ENCODE measurements at places on chromosomes 1 and 21.
A peak's percentile ranks its signal among the peaks of the same experiment; 100 is the strongest.

DNA sequence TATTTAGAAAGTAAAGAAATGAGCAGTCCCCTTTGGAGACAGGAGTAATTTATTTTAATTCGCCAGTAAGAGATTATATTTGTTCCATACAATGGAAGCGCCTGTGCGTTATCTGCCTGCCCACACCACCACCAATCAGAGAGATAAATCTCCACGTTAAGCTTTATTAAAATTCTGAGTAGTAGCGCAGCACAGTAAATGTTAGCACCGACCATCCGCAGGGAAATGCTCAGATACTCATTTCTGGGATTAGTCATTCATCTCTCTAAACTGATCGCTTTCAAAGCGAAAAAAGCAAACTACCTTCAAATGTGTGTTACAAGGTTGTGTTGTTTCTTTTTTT lies 1.2 kb downstream of the ETS2 start:
- DNase-seq = no peak

DNA sequence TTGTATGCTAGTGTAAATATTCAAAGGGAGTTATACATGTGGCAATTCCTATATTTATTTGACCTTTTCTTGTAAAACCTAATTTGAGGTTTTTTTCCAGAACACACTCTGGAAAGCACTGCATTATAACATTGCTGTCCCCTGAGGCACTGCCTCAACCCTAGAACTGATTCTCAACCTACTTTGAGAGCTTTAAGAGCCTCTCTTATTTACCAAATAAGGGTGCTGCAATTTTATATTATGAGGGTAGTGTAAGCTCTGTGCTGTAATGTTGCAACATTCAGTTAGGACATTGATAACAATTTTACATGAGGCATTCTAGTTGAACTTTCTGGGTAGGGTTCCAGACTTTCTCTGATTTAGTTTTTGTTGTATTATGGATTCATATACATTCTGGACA lies 302.2 kb upstream of the DEPDC1 start:
- no peak for DNase-seq

DNA sequence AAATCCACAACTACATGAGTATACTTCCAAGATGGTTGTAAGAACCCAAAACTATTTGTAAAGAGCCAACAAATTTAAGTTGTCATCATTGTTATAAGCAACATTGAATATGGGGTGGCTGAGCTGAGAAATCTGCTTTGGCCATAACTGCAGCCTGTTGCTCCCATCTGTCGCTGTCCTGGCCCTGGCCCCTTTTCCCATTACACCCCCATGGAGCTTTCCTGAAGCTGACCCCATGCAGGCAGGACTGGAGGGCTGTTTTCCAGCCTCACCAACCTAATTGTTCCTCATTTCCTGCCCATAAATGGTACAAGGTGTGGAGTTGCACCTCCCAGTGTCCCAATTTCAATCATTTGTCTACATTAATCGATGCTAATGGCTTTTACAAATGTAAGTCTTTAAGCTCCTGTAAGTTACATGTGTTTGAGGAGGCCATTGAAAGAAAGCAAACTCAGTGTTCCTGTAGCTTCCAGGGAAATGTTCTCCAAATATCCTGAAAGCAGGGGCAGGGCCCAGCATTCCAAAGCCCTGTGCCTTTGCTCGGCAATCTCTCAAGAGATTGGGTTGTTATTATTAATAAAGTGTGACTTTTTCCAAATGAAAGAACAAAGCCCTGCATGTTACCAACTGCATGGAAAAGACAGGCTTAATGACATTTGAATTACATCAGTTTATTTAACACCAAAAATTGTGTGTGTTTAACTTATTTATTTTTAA lies 545.9 kb downstream of the PLPP3 start:
- DNase-seq = no peak

DNA sequence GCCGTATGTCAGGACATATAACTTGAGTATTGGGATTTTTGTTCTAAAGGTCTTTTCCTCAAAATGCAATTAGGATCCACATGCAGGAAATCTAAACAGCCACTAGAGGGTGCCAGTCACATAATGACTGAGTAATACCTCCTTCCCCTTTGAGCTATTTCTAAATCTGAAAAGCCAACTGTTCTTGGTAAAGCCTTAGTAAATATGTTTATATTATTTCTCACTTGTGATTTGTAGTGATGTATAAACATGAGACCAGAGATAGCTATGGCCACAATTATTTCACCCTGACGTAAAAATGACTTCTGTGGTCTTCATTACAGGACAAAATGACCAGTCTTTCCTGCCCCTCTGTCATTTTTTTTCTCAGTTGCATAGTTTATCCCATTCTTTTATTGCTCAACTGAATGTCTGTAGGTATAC lies 41.0 kb upstream of the DR1 start:
- DNase-seq = peak; percentile 24

- no peak for DNase-seq
Measured at GRCh38 chr21:32834916-32835235, 63.3 kb upstream of the PAXBP1 start.

DNA sequence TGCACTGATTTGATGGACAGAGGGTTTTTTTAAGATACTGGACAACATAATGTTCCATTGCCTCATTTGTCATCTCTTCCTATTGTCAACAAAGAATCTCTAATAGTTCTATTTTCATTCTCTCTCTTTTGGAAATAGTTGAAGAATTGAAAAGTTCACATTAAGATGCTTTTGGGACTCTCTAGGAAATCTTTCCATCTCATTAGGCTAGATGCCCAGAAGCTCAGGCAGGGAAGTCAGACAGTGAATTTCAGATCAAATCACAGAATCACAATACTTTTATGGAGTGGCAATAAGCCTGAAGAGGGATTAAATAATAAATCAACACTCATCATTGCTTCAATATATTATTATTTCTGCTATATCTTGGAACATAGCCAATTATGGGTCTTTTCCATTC lies 29.2 kb downstream of the NEGR1 start:
- no peak for DNase-seq

DNA sequence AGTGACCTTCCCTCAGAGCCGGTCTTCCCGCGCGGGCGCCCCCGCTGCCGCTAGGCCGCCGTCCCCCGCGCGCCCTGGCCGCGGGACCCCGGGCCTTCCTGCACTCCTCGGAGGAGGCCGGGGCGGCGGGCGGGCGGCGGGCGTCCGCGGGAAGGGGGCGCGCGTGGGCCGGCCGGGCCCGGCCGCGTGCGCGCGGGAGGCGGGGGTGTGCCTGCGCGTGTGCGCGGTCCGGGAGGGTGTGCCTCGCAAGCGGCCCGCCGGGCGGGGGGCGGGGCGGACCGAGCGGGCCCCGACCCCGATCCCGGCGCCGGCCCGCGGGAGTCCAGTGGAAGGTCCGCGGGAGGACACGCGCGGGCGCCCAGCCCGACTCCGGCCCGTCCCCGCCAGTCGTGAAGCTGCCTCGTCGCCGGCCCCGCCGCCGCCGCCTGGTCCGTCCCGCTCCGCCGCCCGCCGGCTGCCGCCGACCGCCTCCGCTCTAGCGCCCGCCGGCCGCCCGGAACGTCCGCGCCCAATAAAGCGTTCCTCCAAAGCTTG lies 438 bp downstream of the MRPS6 start:
- DNase-seq = no peak

GRCh38 chr1:163844459-163844858 lies 522.7 kb downstream of the NUF2 start:
- no peak for DNase-seq

- DNase-seq = no peak
Measured at GRCh38 chr21:36166705-36167104, 10.1 kb downstream of the DOP1B start.

GRCh38 chr1:170730438-170730837 lies 66.5 kb downstream of the PRRX1 start:
- no peak for DNase-seq

DNA sequence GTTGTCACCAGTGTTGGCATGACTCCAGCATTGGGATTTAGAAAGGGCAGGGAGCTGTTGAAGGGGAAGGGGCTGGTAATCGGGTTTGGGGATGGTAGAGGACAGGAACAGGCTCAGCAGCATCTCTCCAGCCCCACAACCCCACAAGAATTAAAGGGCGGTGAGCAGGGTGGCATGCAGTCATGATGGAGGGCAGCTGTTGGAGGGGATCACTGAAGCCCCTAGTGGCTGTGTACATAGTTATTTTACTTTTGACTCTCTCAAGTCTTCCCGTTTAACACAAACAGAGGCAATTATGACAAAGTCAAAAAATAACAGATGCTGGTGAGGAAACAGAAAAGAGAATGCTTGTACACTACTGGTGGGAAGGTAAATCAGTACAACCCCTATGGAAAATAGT lies 213.8 kb downstream of the URB2 start:
- DNase-seq = no peak

- DNase-seq = no peak
Measured at GRCh38 chr21:42841156-42841915, 38.0 kb downstream of the WDR4 start.

DNA sequence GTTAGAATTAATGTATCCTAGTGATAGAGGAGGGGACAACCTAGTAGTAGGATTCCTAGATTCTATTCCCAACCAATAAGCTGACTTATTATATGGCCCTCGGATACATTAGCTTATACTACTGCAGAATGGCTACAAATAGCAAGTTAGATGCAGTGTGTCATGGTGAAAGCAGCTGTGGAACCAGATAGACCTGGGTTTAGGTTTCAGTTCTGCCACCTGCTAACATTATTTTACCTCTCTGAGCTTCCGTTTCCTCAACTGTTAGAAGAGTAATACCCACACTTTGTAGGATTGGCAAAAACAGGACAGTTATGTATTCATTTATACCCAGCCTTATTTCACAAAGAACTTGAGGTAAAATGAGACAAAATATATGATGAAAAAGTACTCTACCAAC lies 21.6 kb upstream of the MAGOH start:
- no peak for DNase-seq

- no peak for DNase-seq
Measured at GRCh38 chr21:38787461-38788274, 18.1 kb upstream of the ETS2 start.

GRCh38 chr1:27561124-27561899 lies 42.6 kb downstream of the AHDC1 start:
- DNase-seq = no peak

GRCh38 chr21:22965455-22966135 lies 1967.4 kb downstream of the NCAM2 start:
- DNase-seq = no peak

DNA sequence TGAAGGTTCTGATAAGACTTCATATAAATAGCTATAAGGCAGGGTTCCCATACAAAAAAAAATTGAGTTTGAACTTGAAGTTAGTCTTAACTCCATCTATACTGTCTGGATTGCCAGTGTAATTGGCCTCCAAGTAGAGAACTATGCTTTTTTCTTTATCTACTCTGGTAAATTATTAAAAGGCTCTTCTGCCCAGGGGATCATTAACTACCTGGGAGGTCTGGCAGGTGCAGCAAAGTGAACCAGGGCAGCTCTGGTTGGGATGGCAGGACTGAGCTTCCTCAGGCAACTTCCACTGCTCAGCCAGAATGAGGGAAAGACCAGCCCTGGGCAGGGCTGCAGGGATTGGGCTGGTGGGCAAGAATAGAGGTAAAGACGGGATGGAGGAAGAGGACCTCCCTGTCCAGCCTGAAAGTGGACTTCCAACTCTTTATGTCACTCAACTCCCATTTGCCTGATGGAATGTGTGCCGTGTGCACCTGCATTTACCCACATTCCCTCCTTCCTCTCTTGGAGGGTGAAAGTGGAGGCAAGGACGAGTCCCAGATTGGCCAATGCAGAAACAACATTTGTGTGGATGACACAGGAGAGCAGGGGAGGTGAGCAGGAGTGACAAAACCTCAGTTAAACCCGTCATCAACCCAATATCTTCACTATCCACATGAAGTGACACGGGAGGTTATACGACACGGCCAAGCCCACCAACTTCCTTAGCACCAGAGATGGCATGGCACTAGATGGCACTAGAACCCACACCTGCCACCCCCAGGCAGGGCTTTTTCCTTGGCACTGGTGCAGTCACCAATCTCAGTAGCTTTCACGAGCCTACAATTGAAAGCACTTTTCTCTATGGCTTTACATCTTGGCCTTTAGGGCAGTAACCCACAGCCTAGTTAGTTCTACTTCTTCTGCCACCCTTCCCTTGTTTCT lies 25.2 kb downstream of the CCN1 start:
- DNase-seq = no peak

DNA sequence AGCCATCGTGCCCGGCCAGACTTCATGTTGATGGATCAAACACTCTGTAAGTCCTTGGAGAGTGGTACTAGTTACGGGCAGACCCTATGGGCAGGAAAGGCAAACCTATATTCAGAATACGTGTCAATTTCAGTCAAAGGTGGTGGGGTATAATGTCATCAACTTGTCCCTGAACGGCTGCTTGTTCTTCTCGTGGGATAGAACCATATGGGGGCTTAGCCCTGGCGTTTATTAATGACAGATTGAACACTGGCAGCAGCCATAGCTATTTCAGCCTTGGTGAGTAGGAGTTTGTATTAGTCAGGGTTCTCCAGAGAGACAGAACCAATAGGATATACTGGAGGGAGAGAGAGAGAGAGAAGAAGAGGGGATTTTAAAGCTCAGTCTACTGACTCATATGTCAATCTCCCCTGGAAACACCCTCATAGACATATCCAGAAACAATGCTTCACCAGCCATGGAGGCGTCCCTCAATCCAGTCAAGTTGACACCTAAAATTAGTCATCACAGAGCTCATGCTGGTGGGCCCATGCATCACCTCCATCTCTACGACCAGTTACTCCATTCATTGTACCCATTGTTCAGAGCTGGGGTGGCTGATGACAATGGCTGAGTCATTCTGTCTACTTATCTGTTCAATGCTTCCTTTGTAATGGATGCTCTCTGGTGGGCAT lies 16.1 kb upstream of the AQP10 start:
- DNase-seq = no peak

DNA sequence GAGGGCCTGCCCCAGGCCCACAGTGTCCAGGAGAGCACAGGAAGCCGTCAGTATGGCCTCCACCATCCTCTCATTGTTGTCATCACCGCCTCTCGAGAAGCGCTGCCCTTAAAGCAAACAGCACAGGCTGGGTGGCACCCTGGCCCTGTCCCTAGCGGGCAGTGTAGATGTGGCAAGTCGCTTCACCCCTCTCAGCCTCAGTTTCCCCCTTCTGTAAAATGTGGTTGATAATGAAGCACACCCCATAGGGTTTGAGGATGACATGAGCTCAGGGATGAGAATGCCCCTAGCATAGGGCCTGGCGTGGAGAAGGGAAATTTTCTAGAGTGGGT lies 13.4 kb downstream of the PLA2G2F start:
- no peak for DNase-seq

- DNase-seq = peak; percentile 32
Measured at GRCh38 chr1:172449585-172450523, 6.0 kb upstream of the PIGC start.

DNA sequence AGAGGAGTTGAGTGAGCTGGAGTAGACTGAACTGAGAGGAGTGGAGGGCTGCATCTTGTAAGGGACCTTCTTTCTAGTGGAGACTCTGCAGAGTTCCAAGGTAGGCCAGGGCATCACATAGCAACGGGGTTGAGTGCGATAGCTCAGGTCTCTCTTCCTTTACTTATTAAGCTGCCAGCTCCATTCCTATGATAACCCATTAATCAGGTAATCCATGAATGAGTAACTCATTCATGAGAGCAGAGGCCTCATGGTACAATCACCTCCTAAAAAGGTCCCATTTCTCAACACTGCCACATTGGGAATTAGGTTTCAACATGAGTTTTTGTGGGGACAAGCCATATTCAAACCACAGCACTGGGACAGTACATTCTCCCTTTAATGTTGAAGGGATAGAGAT lies 21.3 kb downstream of the VN1R5 start:
- DNase-seq = no peak

- DNase-seq = no peak
Measured at GRCh38 chr21:23977971-23978370, 1629.3 kb downstream of the MRPL39 start.

Measured in right renal cortex interstitium (tissue), 3 donors.